ELR (cell line): ENCODE measurements at places on chromosomes 2 and 18.

GRCh38 chr2:218327451-218328210 lies 29.0 kb upstream of the CATIP start:
- no peak for DNase-seq

GRCh38 chr2:239252393-239252792 lies 148.4 kb downstream of the HDAC4 start:
- no peak for DNase-seq

- DNase-seq = no peak
Measured at GRCh38 chr2:96924775-96925747, 55.2 kb upstream of the SEMA4C start.

GRCh38 chr18:57175532-57175931 lies 28.6 kb downstream of the BOD1L2 start:
- DNase-seq = no peak

GRCh38 chr2:106552921-106553320 lies 65.8 kb downstream of the CD8B2 start:
- no peak for DNase-seq

GRCh38 chr2:195700480-195700879 lies 43.5 kb downstream of the SLC39A10 start:
- no peak for DNase-seq

- DNase-seq = no peak
Measured at GRCh38 chr2:186946896-186947467, 98.0 kb upstream of the ZSWIM2 start.

DNA sequence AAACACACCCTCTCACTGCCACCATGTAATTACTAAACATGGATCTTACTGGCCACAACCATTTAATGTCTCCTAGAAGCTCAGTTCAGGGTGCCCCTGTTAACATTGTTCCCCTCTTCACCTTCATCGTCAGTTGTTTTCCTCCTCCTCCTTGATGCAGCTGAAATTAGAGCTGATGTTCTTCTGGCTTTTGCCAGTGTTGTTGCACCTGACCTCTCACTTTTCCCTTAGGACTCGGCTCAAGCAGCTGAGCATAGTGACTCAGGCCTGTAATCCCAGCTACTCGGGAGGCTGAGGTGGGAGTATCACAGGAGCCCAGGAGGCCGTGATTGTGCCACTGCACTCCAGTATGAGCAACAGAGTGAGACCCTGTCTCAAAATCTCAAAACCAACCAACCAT lies 70.8 kb downstream of the ACSL3 start:
- no peak for DNase-seq

DNA sequence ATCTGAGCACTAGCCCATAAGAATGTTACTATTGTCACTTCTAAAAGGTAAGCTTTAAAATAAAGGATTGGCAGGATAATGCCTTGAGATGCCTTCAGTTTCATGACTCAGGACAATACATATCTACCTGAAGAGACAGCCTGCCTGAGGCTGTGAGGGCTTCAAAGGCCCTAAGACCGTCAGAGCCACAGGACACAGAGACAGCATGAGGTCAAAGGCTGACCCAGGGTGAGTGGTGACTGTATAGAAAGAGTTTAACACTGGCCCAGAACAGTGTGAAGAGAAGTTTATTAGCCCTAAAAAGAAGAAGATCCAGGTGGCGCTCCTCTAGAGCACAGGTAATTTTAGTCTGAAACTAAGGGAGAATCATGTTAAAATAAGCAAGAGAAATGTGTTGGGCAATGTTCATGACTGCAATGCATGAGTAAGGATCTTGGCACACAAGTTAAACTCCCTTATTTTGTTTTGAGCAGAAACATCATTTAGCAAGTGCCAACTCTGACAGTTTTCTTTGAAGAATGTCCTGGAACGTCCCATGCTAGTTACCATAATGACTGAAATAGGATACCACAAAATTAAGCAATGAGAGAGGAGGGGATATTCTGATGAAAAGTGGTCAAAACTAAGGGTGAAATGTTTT lies 78.1 kb upstream of the FAM110C start:
- DNase-seq = no peak
